M059J (cell line): ENCODE measurements at places on chromosomes 4 and X. TPM values are rescaled to one million over a fixed set of nuclear protein-coding genes. Genes with fewer than 3 reads are reported as not detected.

The SPIN2A gene
- total RNA-seq, result not detected in 2 replicates

DNA sequence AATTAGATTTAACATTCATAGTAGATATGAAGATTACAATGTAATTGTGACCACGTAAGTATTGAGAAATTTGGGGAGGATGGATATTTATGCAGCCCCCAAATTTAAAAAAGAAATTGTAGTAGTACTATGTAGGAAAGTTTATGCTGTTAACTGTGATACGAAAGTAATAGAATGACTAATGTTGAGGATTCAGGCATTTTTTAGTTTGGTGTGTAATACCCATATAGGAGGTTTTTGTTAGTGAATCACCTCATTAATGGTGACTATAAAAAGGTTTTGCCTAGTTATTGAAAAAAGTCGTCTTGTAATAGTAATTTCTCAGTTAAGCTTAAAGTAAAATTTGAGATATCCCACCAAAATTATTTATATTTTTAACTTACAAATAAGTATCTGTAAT lies 67.2 kb downstream of the SMARCAD1 start:
- DNase-seq, result peak; percentile 38

DNA sequence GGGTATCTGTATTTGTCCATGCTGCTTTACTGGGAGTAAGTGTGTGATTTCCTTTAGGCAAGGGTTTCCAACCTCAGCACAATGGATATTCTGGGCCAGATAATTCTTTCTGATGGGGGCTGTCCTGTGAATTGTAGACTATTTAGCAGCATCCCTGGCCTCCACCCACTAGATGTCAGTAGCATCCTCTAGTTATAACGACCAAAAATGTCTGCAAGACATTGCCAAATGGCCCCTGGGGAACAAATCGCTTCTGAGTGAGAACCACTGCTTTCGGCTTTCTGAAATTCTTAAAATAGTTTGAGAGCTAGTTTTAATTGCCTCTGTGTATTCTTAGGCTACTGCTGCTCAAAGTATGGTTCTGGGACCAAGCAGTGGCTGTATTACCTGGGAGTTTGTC lies 81.2 kb upstream of the GPM6B start:
- DNase-seq, result peak; percentile 28

- DNase-seq, result no peak
Measured at GRCh38 chr4:102315532-102315931, 29.8 kb downstream of the SLC39A8 start.

DNA sequence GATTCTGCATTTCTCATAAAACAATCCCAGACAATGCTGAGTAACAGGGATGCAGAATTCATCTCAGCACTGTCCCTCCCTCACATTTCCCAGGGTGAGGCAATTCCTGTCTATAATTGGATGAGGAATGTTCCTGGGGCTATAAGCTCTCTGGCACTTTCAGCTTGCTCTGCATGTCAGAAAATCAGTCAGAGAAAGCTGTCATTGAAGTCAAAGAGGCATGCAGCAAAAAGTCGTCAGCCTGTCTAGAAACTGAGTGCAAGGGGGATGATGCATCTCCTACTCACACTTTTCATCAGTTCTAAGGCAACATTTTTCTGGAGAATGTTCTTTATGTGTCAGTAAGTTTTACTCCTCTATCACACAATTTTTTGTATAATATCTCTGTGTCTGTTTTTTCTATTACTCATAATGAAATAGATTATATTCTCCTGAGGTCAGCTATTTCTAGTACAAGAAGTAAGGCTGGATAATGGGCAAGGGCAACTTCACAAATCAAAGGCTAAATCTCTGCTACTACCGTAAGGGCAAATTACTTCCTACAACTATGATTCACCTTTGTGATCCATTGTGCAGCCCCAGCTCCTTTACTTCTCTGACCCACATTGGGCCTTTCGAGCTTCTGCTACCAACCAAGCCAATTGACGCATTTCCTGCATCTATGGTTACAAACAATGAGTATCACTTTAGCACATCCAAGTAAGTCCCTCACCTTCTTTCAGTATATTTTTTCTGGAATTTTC lies 56.0 kb downstream of the TASL start:
- DNase-seq, result peak; percentile 87

The FGA gene
- not detected in 2 replicates for total RNA-seq

- DNase-seq, result peak; percentile 65
Measured at GRCh38 chr4:7070729-7071511, 3.1 kb upstream of the GRPEL1 start.

DNA sequence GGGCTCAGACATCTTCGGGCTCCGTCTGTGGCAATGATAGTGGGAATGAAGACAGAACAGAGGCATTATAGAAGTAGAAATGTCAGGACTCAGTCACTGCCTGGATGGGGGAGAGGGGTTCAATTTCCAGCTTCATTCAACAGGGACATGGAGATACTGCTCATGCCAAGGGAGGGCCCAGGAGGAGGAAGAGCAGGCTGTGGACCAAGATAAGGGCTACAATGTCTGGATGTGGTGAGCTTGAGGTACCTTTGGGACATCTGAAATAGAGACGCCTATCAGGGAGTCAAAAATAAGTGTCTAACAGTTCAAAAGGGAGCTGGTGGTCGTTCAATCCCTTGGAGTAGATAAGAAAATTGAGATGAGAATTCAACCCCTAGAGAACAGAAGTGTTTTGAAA lies 34.5 kb downstream of the ELF4 start:
- DNase-seq, result no peak

DNA sequence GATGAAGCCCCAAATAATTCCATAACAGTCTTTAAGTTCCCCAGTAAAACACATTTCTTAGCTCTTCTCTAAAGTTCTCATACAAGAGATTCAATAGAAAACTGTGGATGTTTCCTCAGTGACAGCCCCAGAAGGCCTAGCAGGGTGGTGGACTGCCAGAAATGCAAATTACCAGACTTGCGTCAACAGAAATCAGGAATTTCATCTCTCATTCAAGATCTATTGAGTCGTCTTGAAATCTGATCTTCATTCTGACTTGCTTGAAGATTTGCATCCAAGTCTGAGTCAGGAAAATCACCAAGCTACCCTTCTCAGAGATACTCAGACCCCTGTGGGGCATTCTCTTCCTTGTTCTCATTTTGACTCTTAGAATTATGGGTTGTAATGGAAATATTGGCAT lies 68.9 kb upstream of the NDP start:
- peak; percentile 52 for DNase-seq

The TASL gene
- total RNA-seq, result 0.37 TPM in 1 of 2 replicates, not detected in the other

- no peak for DNase-seq
Measured at GRCh38 chrX:150201841-150202240, 161.3 kb upstream of the MAMLD1 start.

DNA sequence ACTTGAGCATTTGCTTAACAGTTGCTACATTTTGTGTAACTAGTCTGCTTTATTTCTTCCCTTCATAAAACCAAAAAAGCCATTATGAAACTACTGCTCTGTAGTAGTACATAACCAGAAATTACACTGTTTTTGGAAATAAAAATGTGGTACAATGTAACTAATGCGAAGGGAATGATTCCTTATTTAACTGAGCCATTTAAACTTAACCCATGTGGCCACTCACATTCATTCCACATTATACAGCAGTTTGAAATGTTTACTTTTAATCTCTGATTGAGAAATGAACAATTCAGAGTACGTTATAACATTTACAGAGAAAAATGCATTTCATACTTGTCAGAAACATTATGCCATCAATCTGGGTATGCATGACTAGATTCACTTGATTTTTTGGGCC lies 94.2 kb downstream of the NYX start:
- no peak for DNase-seq
